ENCODE measurements at places on chromosomes 5 and 9.
A peak's percentile ranks its signal among the peaks of the same experiment; 100 is the strongest.

- no peak for ATAC-seq
Measured at GRCh38 chr5:120122703-120123102, 341.4 kb upstream of the PRR16 start.

- no peak for ATAC-seq
Measured at GRCh38 chr9:11064909-11065308, 452.1 kb upstream of the PTPRD start.

GRCh38 chr9:8262625-8263622 lies 463.3 kb upstream of the DMAC1 start:
- ATAC-seq = no peak

DNA sequence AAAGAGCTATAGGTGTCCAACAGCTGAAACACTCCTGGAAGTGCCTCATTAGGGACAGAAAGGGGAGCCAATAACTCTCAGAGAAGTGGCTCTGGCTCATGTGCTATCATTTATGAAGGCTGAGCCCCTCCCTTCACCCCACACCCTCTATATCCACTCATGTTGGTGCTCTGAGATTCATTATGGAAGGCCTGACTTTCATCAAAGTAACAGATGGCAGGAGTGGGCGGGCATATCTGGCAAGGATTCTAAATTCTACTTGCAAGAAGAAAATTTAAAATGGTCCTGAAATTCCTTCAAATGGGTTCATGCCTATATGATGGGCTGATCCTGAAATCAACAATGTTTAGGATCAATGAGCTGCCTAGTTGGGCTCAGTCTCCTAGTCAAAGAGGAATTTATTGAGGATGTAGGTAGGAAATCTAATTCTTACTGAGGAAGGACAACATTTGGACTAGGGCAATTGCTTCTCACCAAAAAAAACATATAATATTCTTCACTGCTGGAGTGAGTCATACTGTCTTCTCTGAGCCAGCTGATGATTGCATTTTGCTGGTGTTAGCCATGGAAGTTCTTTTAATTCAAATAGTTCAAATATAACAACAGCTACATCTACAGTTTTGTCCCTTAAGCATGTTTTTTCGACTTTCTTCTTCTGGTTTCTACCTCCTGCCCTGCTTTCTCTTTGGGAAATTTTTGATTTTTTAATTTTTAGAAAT lies 23.5 kb downstream of the NMRK1 start:
- ATAC-seq = no peak

GRCh38 chr5:68329554-68330255 lies 114.1 kb downstream of the PIK3R1 start:
- no peak for ATAC-seq

- ATAC-seq = no peak
Measured at GRCh38 chr5:6744841-6745705, 31.8 kb downstream of the TENT4A start.

GRCh38 chr5:148960070-148960769 lies 102.6 kb downstream of the SH3TC2 start:
- no peak for ATAC-seq

DNA sequence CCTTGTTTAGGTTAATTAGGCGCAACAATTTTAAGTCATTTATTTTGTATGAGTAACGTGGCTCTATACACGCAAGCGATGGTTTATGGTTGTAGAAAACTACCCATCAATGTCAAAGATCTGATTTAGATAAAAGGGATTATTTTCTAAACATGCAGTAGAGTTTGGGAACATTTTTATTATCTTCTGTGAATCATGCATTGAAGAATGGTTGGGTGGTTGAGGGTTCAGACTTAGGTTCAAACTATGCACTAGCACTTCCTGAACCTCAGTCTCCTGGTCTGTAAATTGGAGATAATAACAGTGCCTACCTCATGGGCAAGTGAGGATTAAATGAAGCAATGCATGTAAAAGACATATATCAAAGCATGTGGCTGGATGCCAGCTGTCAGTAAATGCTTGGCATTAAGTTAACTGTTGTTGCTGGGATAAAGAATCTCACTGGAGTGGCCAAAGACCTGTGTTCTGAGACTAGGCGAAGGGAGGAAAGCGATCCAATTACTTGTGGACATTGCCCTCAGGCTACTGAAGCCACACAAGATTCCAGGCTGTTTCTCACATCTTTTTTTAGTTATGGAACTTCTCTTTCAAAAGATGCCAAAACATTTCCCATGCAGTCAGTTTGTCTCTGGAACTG lies 1.1 kb upstream of the OTULINL start:
- ATAC-seq = no peak

DNA sequence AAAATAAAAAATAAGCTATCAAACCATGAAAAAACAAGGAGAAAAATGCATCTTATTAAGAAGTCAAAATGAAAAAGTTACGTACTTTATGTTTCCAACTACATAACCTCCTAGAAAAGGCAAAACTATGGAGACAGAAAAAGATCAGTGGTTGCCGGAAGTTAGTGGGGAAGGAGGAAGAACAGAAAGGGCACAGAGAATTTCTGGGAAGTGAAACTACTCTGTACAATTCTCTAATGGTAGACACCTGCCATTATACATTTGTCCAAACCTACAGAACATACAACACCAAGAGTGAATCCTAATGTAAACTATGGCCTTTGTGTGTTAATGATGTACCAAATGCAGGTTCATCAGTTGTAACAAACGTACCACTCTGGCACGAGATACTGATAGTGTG lies 25.3 kb downstream of the SMU1 start:
- ATAC-seq = no peak

- no peak for ATAC-seq
Measured at GRCh38 chr9:24434183-24434582, 111.5 kb downstream of the IZUMO3 start.

DNA sequence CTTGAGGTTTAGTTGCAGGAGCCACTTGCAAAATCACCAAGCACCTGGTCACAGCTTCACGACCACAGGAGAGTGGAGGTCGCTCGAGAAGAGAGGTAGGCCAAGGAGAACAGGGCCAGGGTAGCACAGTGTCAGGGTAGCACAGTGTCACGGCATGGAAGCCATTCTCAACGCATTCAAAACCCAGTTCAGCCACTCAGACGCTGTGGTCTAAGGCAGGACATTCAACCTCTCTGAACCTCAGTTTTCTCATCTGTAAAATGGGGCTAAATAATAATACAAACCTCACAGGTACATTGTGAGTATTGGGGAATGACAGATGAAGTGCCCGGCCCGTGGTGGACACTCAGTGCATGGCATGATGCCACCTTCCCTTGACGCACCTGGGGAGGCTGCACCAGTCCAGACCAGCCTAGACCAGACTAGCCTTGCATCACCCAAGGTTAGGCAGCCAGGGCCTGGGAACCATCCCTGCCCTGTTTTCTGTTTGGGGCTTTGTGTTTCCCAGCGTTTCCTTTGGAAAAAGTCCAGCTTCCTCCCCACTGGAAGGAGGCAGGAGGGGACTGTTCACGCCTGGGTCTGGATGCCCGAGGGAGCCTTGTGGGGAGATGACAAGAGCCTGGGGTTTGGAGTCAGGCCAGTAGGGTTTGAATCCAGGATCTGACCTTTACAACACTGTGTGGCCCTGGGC lies 7.8 kb upstream of the LMX1B start:
- peak; percentile 65 for ATAC-seq

DNA sequence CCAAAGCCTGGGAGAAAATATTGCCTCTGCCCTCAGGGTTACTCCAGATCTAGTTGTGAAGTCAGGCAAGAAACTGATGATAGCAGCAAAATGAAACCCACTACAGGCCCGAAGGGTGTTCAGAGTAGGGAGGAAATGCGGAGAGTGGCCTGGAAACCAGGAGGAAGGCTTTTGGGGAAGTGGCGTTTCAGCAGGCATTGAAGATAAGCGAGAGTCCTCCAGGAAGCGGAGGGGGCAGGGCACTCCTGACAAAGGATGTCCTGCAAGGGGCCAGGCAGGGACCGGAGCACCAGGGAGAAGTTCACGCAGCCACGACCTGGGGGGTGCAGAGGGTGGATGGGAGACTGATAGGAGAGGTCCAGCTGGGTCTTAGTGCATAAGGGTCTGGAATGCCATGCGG lies 7.8 kb upstream of the FOXI1 start:
- no peak for ATAC-seq

- ATAC-seq = no peak
Measured at GRCh38 chr5:29780401-29780800, 1413.1 kb upstream of the CDH6 start.

DNA sequence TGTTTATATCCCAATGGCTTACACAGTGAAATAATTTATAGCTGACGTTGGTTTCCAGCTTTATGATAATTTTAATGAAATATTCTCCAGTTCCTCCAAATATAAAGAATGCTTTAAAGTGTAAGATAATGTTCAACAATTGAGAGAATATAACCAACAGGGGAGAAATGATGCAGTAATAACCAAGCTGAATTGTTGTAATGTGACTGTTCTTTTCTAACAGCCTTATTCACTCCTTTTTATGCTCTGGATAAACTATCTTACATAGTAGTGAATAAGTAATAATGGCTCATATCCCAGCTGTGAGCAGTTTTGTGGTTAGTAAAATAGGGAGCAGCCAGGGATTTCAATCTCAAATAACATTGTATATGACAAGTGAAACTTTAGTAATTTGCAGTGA lies 2348.7 kb upstream of the ACO1 start:
- no peak for ATAC-seq

DNA sequence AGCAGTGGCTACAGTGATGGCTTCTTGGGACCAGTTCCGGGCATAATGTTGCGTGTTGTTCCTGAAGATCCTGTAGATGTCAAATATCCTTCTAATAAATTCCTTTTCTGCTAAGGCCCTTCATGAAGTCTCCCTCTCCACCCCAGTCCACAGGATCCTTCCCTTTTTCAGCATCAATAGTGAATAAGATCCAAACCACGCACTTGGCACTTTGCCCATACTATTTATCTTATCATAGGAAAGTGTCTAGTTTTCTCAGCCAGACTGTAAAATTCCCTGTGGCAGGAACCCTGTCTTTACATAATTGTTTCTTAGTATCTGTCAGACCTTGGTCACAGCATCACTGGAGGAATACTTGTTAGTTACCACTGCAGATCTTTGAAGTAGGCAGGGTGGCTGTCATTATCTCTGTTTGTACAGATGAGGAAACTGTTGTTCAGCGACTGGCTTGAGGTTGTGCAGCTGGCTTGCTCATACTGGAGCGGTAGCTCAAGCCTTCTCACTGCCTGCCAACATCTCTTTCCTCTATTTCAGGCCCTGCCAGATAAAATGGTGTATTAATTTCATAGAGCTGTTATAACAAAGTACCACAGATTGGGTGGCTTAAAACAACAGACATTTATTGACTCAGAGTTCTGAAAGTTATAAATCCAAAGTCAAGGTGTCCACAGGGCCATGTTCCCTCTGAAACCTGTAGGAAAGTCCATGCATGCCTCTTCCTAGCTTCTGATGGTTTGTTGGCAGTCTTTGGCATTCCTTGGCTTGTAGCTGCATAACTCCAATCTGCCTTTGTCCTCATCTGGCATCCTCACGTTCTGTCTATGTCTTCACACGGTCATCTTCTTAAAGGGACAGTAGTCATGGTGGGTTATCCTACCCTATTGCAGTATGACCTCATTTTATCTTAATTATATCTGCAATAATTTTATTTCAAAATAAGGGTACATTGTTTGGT lies 33.5 kb upstream of the APC start:
- no peak for ATAC-seq

- peak; percentile 24 for ATAC-seq
Measured at GRCh38 chr9:5531101-5531882, 21.0 kb downstream of the PDCD1LG2 start.

DNA sequence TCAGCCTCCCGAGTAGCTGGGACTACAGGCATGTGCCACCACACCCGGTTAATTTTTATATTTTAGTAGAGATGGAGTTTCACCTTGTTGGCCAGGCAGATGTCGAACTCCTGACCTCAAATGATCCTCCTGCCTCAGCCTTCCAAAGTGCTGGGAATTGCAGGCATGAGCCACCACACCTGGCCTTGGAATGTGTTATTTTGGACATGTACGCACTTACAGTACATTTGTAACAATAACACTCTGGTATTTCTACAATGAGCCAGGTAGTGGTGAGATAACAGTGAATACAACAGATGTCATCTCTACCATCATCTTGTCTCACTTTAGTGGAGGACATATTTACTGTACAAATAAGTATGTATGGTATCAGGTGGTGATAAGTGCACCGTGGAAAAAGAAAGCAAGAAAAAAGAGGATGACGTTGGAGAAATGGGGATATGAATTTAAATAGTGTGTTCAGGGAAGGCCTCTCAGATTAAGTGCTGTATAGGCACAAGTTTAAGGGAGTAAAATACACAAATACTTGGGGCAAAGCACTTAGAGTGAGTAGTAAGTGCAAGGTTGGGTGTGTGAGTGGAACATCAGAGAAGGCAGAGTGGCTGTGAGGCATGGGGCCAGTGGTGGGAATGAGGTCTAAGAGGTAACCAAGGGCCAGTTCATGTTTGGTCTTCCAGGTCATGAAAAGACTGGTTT lies 100.1 kb downstream of the CDC42SE2 start:
- no peak for ATAC-seq

GRCh38 chr5:142012186-142012785 lies 541 bp downstream of the GNPDA1 start:
- ATAC-seq = peak; percentile 17

- ATAC-seq = no peak
Measured at GRCh38 chr9:4852419-4852818, 59.7 kb downstream of the RCL1 start.

DNA sequence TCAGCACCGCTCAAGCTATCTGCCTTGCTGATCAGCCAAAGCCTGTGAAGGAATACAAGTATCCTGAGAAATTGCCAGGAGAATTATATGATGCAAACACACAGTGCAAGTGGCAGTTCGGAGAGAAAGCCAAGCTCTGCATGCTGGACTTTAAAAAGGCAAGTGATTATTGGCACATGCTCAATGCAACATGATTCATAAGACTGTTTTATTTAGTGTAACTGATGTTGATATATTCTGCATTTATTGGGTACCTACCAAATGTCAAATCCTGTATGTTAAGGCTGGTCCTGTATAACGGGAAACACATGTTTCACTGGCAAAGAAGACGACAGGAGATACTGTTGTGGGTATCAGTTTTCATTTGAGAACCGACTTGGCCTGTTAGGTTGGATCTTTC lies 69.0 kb downstream of the ADAMTS16 start:
- ATAC-seq = no peak

DNA sequence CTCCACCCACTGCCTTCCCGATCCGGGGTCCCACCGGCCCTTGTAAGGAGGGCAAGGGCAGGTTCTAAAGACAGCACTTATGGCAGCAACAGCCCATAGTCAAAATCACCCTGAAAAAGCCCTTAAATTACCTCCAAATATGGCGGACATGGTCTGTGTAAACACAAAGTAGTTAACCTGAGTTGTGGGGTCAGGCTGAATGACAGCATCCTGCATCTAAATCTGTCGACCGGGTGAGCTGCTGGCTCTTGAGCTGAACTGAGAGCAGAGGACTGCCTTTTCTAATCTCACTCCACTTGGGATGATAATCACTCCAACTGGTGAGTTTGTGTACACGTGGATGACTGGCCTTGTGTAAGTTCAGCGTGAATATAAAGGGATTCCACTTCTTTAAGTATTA lies 249.6 kb downstream of the DENND1A start:
- no peak for ATAC-seq

DNA sequence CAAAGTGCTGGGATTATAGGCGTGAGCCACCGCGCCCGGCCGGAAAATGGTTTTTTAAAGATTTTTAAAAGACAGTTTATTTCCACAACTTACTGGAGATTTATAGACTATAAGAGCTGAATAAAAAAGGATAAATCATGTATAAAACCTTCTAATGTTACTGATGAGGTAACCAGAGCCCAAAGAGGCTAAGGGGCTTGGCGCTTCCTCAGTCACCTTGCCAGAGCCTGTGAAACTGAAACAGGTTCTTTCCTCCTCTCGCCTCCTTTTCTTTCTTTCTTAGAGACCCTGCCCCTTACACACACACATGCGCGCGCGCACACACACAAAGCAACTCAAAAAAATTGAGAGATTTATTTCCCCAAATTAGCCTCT lies 69.8 kb downstream of the HSD17B3 start:
- ATAC-seq = no peak

Data from esophagus mucosa (tissue), 1 donor.